ENCODE measurements at places on chromosomes 7 and 10. TPM values are rescaled to one million over a fixed set of nuclear protein-coding genes. Genes with fewer than 3 reads are reported as not detected.
A peak's percentile ranks its signal among the peaks of the same experiment; 100 is the strongest.

DNA sequence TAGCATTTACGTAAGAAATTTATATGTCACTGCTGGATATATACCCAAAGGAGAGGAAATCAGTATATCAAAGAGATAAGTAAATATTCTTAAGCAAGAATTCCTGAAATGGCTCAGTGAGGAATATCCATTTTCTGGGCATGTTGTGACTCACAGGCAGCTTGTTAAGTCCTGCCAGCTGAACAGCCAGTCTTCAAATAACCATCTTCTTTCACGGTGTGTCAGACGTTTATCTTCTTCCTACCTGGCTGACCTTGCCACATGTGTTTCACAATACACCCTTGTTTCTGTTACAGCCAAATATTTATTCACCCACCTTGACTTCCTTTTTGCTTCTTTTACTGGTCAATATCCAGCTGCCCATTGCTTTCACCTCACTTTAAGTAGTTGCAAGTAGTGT lies 648.1 kb downstream of the ANKRD7 start:
- no peak overlapping the region for H3K27ac ChIP-seq
- no peak for DNase-seq
- H3K36me3 ChIP-seq, result no peaks in the 10 kb centered on the region
- H3K27me3 ChIP-seq, result no peaks in the 10 kb centered on the region

DNA sequence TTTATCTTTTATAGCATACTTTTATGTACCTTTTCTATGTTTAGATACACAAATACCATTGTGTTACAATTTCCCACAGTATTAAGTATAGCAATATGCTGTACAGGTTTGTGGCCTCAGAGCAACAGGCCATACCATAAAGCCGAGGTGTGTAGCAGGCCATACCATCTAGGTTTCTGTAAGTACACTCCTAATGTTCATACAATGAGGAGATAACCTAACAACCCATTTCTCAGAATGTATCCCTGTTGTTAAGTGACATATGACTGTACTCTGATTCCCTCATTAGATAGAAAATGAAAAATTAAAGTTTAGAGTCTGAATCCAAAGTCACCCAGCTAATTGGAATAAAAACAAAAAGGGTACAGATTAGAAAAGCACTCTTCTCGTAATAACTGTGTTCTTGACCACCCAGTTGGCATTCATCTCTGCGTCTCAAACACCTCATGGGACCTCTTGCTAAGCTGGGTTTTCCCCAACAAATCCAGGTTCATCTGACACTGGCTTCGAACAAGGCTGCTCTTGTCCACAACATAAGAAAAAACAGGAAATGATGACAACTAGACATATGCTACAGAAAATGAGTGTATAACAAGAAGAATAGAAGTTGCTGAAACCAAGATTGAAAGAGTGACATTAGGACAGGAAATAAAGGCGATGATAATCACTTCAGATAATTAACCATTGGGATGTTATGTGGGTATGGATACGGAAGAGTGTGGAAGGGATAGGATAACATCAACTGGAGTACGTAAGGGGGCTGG lies 1.4 kb downstream of the NDUFB8 start:
- H3K4me3 ChIP-seq, result peak overlapping the region; percentile 35
- no peaks in the 10 kb centered on the region for H3K4me1 ChIP-seq
- no peak overlapping the region for H3K27ac ChIP-seq
- DNase-seq, result no peak
- no peaks in the 10 kb centered on the region for H3K27me3 ChIP-seq
- peaks cover 5% of the 10 kb centered on the region for H3K36me3 ChIP-seq

- no peak for DNase-seq
- H3K4me1 ChIP-seq, result no peaks in the 10 kb centered on the region
- no peak overlapping the region for H3K27ac ChIP-seq
- no peaks in the 10 kb centered on the region for H3K27me3 ChIP-seq
Observed at GRCh38 chr10:34216348-34216945, 598.6 kb downstream of the PARD3 start.

- no peaks in the 10 kb centered on the region for H3K27me3 ChIP-seq
- no peak overlapping the region for H3K27ac ChIP-seq
- H3K36me3 ChIP-seq, result no peaks in the 10 kb centered on the region
Observed at GRCh38 chr10:112838784-112839481, 111.1 kb upstream of the TCF7L2 start.

GRCh38 chr7:650339-651031 lies 76.0 kb upstream of the DNAAF5 start:
- no peak overlapping the region for H3K4me3 ChIP-seq
- H3K27me3 ChIP-seq, result no peaks in the 10 kb centered on the region
- H3K27ac ChIP-seq, result no peak overlapping the region
- no peaks in the 10 kb centered on the region for H3K36me3 ChIP-seq
- DNase-seq, result no peak
- no peaks in the 10 kb centered on the region for H3K4me1 ChIP-seq

GRCh38 chr7:111517549-111517951 lies 44.7 kb downstream of the IMMP2L start:
- H3K27me3 ChIP-seq, result no peaks in the 10 kb centered on the region
- no peak overlapping the region for H3K4me3 ChIP-seq
- no peaks in the 10 kb centered on the region for H3K4me1 ChIP-seq
- no peaks in the 10 kb centered on the region for H3K36me3 ChIP-seq

Gene MCU
- total RNA-seq, result 45.6 TPM

Gene ELOVL3
- not detected for total RNA-seq

Gene ACHE
- total RNA-seq, result 2.6 TPM

Gene PDE1C
- 6.6 TPM for total RNA-seq
